ENCODE measurements at places on chromosomes 3 and 15.

GRCh38 chr15:40190591-40190990 lies 29.7 kb downstream of the BUB1B start:
- DNase-seq = peak; percentile 89

DNA sequence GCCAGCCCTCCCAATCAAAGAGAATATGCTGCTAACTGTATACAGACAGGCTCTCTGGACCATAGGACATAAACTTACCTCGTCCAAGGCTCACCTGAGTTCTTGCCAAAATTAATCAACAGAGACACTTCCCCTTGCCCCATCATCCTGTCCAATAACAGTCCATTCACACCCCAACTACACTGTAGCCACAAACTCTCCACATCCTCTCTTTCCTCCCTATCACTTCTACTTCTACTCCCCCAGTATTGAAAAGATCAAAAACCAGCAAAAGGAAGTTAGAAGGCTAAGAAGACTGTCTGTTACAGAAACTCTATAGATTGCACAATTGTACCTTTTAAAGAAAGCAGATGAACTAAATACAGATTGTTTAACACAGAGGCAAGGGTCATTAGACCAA lies 133.5 kb upstream of the STT3B start:
- no peak for DNase-seq

GRCh38 chr3:164306042-164306441 lies 772.3 kb downstream of the SI start:
- DNase-seq = no peak

- DNase-seq = no peak
Observed at GRCh38 chr3:10631224-10631623, 125.8 kb upstream of the ATP2B2 start.

- no peak for DNase-seq
Observed at GRCh38 chr3:156299569-156299968, 179.2 kb downstream of the KCNAB1 start.

GRCh38 chr3:192212979-192213378 lies 514.4 kb downstream of the FGF12 start:
- no peak for DNase-seq

GRCh38 chr3:177300039-177300833 lies 103.0 kb upstream of the TBL1XR1 start:
- peak; percentile 55 for DNase-seq

DNA sequence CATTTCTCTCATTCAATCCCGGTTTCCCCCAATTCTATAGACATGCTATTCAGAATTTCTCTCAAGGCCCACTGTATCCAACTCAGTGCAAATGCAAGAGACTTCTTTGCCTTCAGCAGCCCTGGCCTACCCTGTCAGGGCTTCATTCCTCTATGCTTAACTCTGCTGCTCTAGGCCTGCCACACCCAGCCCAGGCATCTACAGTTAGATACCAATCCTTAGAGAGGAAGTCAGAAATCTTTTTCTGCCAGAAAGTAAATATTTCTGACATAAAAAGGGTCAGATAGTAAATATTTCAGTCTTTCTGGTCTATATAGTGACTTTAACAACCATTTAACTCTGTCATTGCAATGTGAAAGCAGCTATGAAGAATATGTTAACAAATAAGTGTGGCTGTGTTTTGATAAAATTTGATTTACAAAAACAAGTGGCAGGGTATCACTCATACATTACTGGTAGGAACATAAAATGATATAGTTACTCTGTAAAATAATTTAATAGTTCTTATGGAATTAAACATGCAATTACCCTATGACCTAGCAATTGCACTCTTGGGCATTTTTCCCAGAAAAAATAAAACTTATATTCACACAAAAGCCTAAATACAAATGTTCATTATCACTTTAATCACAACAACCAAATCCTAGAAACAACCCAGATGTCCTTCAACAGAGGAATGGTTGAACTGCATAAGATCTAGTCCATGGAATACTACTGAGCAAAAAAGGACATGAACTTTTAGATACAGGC lies 942.0 kb downstream of the SQOR start:
- DNase-seq = no peak

- DNase-seq = no peak
Observed at GRCh38 chr3:188993181-188993580, 178.6 kb upstream of the TPRG1 start.

Data from fibroblast of pulmonary artery (primary cell).